ENCODE measurements at places on chromosomes 12 and 14.

- no peak for DNase-seq
Observed at GRCh38 chr12:42873401-42873800, 283.9 kb upstream of the PRICKLE1 start.

DNA sequence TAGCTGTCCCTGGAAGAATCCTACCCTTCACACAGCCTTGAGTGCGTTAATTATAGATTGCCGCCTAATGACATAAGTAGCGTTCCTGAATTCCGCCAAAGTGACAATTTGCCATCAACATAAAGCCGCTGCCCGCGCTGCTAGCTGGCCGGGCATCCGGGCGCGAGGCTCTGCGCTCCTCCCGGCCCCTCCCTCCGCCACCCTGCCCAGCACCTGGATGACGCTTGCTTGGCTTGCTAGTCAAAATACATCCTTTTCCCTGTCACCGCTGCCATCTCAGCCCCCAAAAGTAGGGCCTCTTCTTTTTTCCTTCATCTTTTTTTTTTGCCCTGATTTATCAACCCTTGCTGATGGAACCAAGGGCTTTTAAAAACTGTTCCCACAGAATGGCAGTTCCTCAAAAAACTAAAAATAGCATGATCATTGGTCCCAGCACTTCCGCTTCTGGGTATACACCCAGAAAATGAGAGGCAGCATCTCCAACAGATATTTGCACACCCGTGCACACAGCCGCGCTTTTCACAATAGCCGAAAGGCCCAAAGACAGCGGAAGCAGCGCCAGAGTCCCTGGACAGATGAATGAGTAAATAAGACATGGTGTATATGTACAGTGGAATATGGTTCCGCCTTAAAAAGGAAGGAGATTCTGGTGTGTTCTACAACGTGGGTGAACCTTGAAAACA is 235.2 kb downstream of the BCL11B start:
- DNase-seq, result peak; percentile 20

- DNase-seq, result no peak
Observed at GRCh38 chr14:58238252-58239243, 6.1 kb upstream of the PSMA3 start.

- no peak for DNase-seq
Observed at GRCh38 chr14:103132381-103133209, 9.3 kb downstream of the TNFAIP2 start.

DNA sequence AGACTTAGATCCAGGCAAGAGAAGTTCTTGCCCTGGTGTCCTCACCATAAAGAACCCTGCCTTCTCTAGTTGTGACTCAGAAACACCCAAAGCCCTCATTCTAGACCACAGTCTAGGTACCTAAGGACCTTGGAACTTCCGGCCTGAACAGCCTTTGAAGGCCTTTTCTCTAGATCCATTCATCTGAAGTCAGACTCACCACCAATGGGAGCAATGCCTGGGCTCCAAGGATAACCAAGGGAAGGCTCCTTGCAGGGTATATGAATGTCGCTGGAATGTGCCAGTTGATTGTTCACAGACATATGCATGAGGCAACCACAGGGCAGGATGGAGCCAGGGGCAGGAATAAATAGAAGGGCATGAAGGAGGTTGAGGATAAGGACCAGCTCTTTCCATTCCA is 86.3 kb downstream of the PLCZ1 start:
- DNase-seq, result no peak

GRCh38 chr14:60356386-60356785 is 107.4 kb downstream of the PPM1A start:
- DNase-seq, result no peak

- no peak for DNase-seq
Observed at GRCh38 chr14:103260629-103261124, 73.4 kb upstream of the EIF5 start.

DNA sequence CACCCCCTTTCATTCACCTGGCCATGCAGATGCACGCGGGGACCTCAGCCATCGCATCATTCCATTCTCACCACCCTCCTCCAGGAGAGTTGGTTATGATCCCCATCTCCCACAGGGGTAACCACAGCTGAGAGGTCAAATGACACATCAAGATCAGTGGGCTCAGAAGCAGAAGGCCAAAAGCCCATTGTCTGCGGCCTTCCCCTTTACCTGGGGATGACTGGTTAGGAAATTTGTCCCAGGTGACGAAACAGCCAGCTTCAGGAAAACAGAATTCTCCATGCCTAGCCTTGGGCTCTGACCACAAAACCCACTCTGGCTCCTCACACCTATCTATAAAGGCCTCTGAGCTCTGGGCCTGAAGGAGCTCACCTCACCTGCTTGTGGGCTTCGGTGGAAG is 36.1 kb downstream of the ZFP36L1 start:
- no peak for DNase-seq

DNA sequence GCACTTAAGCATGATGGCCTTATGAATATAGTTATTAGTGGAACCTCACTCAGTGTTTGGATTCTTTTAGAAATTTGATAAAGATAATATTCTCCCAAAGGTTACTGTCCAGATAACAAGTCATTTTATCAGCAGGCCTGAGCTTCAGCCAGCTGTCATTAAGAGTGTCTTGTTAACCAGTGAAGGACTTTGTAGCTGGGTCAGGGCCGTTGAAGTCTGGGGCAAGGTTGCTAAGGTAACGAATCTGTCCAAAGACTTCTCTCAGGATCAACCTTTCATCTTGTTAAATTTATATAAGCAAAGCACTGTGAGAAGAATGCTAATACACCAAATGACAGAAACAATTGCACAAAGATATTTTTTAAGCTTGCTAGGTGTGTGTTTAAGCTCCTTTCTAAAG is 271.3 kb upstream of the TMPO start:
- DNase-seq, result no peak

DNA sequence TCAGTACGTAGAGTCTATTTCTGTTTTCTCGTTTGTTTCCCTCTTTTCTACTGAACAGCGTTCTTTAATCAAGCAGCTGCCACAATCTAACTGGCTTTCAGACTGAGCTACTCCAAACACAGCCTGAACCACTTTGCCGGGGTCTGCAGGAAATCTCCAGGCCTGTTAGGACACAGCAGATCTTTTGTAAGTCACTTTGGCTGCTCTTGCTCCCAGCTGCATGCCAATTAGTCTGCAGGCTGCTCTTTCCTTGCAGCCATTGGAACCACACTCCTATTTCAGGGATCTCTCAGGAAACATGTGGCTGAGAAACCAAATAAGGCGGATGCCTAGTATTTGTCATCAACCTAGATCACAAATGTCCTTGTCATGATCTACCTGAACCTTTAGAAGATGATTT is 73.6 kb downstream of the TMTC1 start:
- no peak for DNase-seq

GRCh38 chr12:105384916-105385535 is 54.5 kb downstream of the C12orf75 start:
- DNase-seq, result no peak

DNA sequence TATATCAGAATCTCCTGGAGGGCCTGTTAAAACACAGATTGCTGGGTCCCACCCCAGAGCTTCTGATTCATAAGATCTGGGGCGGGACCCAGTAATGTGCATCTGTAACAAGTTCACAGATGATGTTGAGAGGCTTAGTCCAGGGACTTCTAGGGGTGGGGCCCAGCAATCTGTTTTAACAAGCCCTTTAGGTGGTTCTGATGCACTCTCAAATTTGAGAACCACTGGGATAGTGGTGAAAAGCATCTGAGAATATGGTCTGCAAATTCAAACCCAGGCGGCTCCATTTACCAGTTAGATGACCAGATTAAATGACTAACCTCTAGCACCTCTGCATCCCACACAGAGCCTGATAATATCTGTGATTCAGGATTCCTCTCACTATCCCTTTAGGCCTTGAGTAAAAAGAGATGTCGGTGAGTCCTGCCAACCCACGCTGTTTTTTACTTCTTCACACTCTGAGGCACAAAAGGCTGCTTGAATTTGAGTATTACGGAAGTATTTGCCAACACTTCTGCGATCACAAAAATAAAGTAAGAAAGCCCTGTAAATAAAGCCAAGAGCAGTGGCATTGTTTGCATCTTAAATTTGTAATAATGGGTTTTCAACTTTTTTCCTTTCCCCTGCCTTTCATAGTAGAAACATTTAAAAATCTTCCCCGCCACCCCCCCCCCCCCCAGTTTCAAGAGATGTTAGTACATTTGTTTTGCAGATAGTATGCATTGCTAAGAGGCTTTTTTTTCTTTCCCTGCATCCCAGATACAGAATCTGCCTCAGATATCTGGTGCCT is 1.8 kb upstream of the FRS2 start:
- DNase-seq, result no peak

- no peak for DNase-seq
Observed at GRCh38 chr14:104694991-104695659, 5.7 kb downstream of the INF2 start.

DNA sequence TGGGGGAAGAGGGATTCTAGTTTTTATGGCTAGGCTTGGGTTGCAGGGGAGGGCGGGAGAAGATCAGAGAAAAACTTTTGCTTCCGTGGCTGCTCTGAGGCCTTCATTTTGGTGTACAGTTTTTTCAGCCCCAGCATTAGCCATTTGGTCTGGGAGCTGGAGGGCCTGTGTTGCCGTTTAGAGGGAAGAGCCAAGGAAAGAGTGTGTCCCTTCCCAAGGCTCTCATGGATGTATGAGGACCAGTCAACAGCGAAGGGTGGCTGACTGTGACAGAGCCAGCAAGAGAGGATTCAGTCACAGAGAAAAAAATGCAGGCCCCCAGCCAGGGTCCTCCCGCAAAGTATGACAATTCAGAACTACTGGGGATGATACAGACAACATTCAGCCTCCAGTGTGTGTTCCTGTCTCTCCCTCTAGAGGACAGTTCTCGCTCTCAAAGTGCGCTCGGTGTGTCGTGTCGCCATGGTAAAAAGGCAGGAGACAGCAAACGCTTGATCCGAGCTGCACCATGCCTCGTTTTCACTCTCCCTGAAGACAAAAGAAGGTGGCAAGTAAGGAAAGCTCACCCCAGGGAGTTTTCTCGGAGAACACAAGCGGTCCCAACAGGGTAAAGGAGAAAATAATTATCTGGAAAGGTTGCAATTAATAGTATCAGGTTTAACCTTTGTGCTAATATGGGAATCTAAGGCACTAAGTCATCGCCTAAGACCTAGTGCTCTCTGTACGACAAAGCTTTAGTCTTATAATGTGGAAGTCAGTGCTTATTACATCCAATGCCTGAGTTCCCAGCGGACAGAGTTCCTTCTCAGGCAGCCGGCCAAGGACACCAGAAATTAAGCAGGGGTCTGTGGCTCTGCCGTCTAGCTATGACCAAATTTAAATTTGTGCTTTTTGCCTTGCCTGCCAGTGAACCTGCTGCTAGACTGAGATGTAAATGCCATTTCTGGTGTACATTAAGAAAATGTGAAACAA is 157.3 kb upstream of the PLXNC1 start:
- DNase-seq, result no peak

GRCh38 chr14:67395086-67395875 is 16.7 kb downstream of the PLEK2 start:
- no peak for DNase-seq

DNA sequence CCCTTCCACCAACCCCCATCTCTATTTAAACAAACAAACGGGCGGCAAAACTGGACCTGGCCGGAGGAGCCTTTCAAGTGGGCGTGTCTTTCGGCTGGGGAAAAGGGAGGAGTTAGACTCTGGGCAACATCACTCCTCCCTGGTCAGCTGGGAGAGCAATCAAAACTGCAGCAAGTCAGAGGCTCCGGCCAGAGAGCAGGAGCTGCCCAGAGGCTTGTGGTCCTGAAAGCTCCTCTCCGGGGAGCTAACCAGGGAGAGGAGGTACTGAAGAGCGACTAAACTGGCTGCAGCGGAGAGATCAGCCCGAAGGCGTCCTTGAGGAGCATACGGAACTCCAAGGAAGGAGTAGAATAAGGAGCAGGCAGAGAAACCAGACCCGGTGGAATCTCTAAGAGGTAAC is at the start of gene NEUROD4:
Gene NEUROD4, plus strand, starts transcription at position 191 of the 400 bp plus-strand sequence. CDS start 6,466 bp downstream, outside the sequence.
- DNase-seq, result no peak

- no peak for DNase-seq
Observed at GRCh38 chr14:88069677-88070076, 64.7 kb downstream of the GPR65 start.

GRCh38 chr12:68957273-68957672 is 24.3 kb upstream of the CPM start:
- DNase-seq, result no peak

DNA sequence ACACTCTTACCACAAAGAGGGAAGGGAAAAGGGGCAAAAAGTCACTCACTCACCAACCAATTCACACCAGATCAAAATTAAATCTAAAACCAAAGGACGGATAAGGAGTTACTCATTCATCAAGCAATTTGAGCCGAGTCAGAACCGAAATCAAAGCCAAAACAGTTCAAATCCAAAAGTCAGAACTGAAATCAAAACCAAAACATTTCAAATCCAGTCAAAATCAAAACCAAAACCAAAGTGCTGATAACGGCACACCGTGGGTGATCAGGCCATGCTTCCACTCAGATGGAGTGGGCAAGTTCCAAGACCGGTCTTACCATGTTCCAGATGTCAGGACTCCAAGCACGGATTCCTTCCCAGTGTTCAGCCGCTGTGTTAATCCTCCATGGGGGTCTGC is 139.5 kb downstream of the SLC38A6 start:
- DNase-seq, result no peak

DNA sequence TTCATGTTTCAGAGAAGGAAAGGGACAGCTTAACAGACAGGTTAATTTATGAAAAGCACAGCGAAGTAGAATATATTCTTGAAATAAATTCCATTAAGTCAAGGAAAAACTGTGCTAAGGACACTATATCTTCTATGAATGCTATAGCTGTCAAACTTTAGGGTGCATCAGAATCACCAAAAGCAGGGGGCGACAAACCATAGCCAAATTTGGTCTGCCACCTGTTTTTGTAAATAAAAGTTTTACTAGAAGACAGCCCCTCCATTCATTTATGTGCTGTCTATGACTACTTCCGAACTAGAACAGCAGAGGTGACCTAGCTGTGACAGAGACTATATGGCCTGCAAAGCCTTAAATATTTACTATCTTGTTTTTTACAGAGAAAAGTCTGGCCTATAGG is 25.9 kb downstream of the PPP4R3A start:
- DNase-seq, result no peak

GRCh38 chr12:22416801-22417200 is 82.3 kb upstream of the ST8SIA1 start:
- no peak for DNase-seq

DNA sequence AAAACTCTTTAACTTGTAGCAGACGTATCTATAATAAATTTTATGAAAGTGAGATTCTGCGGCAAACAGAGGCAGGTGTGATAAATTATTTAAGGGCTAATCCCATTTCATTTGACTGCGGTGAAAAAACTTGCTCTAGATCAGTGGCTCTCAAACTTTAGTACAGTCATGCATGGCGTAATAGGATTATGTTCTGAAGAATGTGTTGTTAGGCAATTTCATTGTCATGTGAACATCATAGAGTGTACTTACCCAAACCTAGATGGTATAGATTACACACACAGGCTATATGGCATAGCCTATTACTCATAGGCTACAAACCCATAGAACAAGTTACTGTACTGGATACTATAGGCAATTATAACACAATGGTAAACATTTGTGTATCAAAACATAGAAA is 83.7 kb downstream of the HEATR5A start:
- no peak for DNase-seq

- DNase-seq, result peak; percentile 81
Observed at GRCh38 chr12:56157201-56158028, 744 bp upstream of the MYL6 start.

GRCh38 chr14:99924379-99924778 is 131.2 kb downstream of the EML1 start:
- no peak for DNase-seq
